SHP77 (cell line): ENCODE measurements at places on chromosomes 12 and 14.

GRCh38 chr12:184811-185575 is 29.0 kb downstream of the SLC6A12 start:
- no peak for DNase-seq

GRCh38 chr14:23160924-23161522 is 22.4 kb downstream of the SLC7A8 start:
- no peak for DNase-seq

DNA sequence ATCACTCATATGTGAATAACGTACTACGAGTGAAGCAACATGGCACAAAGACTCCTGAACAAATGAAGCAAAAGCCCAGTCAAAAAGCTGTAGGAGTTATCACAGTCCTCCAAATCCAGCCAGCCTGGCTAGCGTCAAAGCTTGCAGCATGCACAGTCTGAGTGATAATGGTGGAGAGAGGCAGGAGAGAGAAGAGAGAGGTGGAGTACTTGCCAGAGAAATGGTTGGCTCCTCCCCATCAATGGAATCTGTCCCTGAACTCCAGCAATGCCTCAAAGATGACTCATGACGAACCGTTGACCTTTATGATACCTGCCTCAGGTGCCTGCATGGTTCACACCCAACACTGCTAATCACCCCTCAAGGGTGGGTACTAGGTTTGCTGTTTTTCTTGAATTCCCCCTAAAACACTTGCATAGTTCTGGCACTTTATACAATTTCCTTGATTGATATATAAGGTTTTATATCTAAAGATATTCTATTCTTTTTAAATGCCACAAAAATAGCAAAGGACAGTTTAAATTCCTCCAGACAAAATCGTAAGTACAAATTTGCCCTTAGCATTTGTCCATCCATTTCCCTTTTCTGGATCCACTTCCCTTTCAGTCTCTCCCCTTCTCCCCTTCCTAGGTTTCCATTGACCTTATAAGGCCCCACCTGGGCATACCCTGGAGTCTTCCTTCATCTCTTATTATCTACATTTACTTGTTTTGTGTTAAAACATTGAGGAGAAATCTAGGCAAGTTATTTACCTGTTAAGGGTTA is 10.2 kb downstream of the ARHGDIB start:
- no peak for DNase-seq

DNA sequence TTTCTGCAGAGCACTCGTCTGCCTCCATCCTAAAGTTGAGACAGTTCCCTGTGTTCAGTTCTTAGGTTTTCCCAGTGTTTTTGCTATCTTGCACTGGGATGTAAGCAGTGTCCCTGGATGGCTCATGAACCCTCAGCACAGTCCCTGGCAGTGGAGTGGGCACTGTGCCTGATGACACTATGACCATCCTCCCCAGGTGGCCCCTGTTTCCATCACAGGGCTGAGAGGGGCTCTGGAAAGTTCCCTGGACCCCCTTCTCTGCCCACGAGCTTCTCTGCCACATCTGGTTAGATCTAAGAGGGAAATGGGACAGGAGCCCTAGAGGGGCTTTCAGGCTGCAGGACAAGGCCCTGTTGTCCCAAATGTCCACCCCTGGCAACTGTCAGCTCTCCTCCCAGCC is 249.8 kb upstream of the SFSWAP start:
- DNase-seq: no peak

GRCh38 chr12:9509464-9510161 is 98.1 kb downstream of the KLRB1 start:
- no peak for DNase-seq

DNA sequence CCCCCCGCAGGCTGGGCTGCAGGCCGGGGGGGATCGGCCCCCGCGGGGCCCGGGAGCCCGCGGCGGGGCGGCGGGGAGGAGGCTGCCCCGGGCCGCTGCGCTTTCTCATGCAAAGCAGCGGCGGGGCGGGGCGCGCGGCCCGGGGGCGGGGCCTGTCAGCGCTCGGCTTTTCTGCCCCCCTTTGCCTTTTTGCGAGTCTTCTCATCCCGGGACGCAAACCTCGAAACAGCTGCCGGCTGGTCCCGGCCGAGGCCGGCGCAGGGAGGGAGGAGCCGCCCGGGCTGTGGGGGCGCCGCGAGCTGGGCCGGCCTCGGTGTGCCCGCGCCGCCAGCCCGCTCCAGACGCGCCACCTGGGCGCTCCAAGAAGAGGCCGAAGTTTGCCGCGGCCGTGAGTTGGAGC is at the start of gene FZD10:
Gene FZD10 (plus strand): TSS at position 198 of the 400 bp plus-strand sequence. CDS start 479 bp downstream, outside the sequence.
- DNase-seq: no peak

DNA sequence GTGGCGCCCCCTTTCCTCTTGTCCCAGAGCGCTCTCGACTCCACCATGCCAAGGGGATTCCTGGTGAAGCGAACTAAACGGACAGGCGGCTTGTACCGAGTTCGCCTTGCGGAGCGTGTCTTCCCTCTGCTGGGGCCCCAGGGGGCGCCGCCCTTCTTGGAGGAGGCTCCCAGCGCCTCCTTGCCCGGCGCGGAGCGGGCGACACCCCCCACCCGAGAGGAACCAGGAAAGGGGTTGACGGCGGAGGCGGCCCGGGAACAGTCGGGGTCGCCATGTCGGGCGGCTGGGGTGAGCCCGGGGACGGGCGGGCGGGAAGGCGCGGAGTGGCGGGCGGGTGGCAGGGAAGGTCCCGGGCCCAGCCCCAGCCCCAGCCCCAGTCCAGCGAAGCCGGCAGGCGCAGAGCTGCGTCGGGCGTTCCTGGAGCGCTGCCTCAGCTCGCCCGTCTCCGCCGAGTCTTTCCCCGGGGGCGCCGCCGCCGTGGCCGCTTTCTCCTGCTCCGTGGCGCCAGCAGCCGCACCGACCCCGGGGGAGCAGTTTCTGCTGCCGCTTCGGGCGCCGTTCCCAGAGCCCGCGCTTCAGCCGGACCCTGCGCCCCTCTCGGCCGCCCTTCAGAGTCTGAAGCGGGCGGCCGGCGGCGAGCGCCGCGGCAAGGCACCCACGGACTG is 376 bp downstream of the INSM2 start:
- DNase-seq: no peak

DNA sequence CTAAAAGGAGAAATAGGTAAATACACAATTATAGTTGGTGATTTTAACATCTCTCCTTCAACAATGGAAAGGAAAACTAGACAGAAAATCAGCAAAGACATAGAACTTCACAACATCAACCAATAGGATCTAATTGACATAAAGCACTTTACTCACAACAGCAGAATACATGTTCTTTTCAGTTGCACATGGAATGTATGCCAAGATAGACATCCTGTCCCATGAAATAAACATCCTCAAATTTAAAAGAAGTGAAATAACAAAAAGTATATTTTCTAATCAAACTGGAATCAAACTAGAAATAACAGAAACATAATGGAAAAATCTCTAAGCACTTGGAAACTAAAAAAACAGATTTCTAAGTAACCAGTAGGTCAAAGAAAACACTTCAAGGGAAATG is 296.2 kb upstream of the RGS6 start:
- no peak for DNase-seq

DNA sequence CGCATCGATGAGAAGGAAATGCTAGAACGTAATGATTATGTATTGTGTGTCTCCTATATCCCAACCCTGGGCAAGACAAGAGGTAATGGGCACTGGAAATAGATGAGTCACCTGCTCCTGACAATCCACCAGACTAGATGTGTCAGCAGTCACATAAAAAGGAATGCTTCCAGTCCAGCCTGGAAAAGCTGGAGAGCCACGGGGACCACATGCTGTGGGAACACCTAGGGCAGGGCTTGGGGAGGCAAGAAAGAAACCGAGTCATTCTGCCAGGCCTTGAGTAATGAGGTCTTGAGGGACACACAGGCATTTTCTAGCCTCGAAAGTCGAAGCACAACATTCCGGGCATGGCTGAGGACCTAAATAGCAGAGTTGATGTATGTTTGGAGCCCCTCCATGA is 716.7 kb upstream of the TMEM132C start:
- DNase-seq: no peak

GRCh38 chr14:58628406-58628805 is 9.4 kb upstream of the DACT1 start:
- DNase-seq: no peak

DNA sequence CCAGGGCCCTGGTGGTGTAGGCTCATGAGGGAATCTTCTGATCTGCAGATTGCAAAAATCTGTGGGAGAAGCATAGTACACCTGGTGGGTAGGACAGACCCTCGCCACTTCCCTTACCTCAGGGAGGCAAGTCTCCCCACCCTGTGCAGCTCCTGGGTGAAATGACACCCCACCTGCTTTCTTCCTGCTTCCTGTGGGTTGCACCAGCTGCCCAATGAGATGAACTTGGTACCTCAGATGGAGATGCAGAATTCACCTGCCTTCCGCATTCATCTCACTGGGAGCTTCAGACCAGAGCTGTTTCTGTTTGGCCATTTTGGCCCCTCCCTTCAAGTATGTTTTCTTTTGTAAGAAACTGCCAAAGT is 4.7 kb downstream of the CLEC2D start:
- DNase-seq: no peak

DNA sequence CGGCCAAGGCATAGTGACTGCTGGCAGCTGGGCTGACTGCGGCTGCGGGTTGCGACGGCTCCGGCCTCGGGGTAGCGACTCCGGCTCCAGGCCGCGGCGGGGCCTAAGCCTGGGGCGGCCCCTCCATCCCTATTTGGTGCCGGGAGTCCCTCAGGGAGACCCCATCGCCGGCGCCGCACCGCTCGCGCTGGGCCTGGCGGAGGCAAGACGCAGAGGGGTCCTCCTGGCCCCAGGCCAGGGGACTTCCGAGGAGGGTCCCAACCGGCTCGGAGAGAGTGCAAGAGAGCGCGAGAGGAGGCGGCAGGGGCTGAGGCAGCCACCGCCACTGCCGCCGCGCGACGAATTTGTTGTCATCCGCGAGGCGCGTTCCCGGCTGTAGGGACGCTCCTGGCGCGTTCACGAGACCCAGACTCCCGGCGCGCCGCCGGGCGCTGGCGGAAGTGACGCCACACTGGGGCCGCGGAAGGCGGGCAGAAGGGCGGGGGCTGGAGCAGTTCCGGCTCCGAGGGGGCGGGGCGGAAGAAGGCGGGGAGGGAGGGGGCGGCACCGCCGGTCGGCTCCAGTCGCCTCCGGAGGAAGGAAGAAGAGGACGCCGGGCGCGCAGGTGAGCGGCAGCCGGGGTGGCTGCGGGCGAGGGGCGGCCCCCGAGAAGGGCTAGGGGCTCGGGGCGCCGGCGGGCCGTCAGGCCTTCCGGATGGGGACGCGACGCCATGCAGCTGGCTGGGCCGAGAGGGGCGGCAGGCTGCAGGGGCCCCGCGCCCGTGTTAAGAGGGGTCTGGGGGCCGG is at the start of the genes ATG2B and GSKIP:
Gene ATG2B (minus strand): TSS at position 377 of the 786 bp plus-strand sequence. CDS start 365 bp downstream, at position 12.
Gene GSKIP (plus strand): TSS at position 562 of the 786 bp plus-strand sequence. CDS start 18,722 bp downstream, outside the sequence.
- DNase-seq: peak; percentile 88

DNA sequence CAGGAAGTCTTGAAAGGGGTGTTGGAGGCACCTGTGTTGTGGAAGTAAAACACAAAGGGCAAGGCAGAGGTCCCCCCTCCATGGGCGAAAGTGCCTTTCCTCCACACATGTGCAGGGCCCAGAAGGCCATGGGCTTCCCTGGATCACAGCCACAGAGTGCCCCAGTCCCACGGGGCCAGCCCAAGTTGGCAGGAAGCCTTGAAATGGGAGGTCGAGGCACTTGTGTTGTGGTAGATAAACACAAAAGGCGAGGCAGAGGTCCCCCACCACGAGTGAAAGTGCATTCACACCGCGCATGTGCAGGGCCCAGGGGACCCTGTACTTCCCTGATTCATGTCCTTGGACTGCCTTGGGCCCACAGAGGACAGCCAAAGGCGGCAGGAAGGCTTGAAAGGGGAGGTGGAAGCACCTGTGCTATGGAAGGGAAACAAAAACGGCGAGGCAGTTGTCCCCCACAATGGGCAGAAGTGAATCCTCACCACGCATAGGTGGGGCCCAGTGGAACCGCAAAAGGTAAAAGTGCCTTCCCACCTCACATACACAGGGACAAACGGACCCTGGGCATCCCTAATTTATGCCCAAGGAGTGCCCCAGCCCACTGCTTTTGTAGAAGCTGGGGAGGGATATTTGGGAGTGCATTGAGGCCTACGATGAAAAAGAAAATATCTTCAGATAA is 585.4 kb downstream of the ALG10 start:
- no peak for DNase-seq

DNA sequence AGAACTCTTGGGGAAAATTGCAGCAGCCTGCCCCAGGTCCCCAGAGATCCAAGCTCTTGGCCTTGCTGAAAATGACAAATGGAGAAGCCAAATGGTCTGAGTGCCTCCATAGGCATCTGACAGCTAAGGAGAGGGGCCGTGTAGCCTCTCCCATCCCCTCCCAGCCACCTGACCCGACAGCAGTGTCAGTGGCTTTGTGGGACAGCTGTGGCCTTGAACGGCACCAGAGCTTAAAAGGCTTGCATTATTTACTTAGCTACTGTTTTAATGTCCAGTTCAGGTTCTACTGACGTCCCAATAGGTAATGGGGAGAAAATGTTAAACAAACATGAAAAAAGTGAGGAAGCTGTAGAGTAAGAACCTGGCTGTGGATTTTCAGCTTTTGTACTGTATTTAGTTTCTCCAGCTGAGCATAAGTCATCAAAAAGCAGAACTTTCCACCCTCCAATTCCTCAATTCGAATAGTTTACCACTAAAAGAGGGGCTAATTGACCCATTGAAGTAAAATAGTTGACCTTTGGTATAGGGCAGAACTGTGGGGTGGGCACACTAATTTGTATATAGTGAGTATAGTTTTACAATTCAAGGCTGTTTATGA is 50.0 kb downstream of the FOS start:
- DNase-seq: no peak
